ENCODE measurements at places on chromosomes 2 and 18.

DNA sequence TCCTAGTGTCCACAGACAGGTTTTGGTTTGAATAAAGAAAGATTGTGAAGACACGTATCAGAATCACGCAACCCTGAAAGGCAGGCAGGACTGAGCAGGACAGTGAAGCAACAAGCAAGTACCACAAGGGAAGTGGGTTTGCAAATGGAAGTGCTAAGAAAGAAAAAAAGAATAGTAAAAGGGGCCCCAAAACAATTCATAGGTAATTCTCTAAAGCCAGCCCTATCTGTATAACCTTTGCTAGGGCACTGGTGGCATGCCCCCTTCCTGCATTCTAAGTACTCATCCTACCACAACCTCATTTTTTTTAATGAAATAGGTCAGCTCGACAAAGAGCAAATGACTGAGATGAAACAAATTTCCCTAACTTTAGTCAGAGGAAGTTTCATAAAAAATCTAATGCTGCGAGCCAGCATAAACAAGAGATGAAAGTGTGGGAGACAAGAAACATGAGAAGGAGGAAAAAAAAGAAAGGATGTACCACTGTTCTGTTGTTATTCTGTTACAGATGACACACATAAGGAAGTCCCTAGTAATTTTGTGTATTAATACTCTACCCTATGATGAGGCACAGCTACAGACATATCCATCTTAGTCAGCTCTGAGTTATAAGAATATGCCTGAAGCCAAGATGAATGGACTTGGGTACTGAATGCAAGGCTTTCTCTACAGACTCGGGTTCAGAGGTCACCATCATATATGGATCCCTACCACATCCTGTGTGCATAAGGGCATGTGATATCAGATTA is 32.2 kb downstream of the IKZF2 start:
- peak; percentile 32 for DNase-seq

DNA sequence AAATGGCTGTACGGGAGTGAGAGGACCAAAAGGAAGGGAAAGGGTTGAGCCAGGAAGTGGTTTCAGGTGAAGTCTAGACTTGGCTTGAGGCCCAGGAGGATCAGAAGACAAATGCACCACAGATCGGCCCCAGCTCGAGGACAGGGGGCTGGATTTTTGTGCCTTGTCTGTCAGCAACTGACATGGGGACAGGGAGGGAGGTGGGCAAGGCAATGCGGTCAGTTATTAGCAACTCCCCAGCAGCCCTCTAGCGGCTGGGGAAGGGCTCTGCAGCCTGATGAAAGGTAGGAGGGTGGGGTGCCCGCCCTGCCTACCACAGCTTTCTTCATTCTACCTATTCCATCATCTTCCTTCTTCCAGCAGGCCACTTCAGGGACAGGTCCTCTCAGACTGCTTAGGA is 50.0 kb downstream of the CPO start:
- peak; percentile 26 for DNase-seq

GRCh38 chr2:20537423-20538307 is 90.8 kb downstream of the RHOB start:
- no peak for DNase-seq

DNA sequence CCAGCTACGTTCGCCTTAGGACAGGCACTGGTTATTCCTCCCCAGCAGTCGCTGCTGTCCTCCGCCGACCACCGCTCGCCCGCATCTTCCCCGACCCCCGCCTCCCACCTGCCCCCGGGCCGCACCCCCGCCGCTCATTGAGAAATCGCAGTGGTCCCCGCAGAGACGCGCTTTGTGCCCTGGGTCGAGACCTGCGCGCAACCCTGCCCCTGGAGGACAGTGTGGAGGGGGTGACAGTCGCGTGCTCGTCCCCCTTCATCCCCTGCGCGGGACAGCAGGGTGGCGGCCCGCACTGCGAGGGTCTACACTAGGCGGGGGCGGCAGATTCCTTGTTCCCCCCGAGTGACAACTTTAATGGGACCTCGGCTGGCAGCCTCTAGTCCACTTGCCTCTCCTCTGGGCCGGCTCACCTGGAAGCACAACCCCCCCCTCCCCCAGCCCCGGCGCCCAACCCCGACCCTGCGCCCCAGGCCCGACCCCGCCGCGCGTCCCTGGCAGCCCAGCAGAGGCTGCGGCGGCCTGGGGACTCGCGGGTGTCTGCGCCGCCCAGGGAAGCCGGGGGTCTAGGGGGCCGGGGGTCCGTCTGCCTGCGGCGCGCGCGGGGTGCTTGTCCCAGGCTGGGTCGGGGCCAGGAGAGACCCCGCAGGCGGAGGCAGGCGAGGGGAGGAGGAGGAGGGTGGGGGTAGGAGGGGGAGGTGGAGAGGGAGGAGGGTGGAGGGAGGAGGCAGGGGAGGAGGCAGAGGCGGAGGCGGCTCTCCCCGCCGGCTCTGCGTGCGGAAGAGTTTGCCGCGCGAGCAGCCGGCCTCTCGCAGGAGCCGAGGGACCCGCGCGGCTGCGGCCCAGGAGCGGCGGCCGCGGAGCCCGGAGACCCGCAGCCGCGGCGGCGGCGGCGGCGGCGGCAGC is at the start of gene NPAS2:
TSS of gene NPAS2 (plus strand) at position 770 of the 903 bp plus-strand sequence. CDS start 84,616 bp downstream, outside the sequence.
- DNase-seq: peak; percentile 51

DNA sequence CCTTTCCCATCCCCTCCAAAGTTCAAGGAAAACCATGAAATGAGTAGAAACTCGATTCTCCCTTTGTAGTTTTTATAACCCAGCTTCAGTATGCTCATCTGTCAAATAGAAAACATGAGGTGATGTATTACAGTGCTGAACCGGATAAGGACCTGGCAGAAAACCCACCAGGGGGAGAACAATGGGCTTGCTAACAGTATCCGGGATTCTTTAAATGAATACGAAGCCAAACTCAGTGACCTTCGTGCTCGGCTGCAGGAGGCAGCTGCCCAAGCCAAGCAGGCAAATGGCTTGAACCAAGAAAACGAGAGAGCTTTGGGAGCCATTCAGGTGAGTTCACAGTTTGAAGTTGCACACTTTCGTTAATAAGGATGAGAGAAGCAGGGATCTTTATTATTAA is 113.6 kb upstream of the TTC39C start:
- DNase-seq: no peak

- DNase-seq: no peak
These were observed 76.9 kb downstream of the ACTR3 start for GRCh38 chr2:113966832-113967231.
